ENCODE measurements at places on chromosomes 7 and 10.

- no peak for DNase-seq
Observed at GRCh38 chr7:90836937-90837336, 240.8 kb downstream of the CDK14 start.

GRCh38 chr10:17872191-17873091, 63.3 kb downstream of the MRC1 start:
- no peak for DNase-seq

DNA sequence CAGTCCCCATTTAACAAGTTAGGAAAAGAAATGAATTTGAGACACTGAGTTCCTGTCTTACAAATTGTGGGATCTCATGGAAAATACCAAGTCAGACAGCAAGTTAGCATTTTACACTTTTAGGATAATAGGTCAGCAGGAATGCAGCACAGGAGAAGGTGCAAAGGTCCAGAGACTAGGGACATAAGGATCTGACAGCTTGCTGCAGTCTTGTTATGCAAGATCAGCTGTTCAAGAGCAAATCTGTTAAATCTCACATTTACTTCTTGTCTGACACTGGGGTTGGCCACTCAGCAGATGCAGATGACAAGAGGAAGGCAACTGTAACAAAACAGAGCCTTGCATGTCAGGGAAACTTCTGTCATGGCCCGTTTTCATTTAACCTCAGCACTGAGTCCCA, 239.6 kb downstream of the PHF14 start:
- DNase-seq, result no peak

- DNase-seq, result no peak
Observed at GRCh38 chr7:105020926-105021325, 6.9 kb downstream of the KMT2E start.

- no peak for DNase-seq
Observed at GRCh38 chr10:112799038-112799437, 151.0 kb upstream of the TCF7L2 start.

DNA sequence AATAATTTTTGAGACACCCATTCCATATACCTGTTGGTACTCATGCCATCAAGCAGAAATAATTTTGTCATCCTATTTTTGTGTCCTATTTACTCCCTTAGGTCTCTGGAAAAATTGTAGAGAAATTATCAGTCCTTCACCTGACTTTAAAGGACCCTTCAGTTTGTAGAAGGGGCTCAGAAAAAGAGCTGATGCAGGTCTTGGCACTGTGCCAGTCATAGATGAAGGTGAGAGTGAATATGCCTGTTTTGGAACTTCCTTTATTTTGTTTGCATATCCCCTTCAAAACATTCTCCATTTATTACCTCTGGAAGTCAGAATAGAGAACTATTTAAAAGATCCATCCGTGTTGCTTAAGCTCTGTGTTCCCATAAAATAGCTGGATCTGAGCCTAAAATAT, 321.0 kb upstream of the TPK1 start:
- no peak for DNase-seq

DNA sequence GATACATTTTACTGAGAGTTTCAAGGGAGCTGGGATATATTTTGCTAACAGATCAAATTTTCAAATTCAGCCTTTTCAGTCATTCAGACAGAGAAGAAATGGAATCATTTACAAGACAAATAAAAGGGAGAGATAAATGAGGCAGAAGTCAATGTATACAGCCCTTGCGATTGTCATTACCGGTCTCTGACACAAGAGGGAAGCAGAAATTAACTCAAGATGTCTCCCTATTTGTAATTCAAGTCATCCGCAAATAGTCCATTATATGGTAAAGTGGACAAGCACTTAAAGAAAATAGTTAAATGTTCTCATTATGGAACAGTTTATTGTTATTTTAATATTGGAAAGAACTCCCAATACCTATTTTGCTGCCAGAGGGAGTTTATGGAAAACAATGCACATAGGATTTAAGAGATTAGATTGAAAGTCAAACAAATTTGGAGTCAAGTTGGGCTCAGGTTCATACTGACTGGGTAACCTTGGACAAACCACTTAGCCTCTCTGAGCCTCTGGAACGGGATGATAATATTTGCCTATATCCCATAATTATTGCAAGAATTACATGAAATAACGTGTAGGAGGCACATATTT, 89.3 kb upstream of the PRKCQ start:
- no peak for DNase-seq

- no peak for DNase-seq
Observed at GRCh38 chr7:137933270-137934017, 68.4 kb downstream of the CREB3L2 start.

DNA sequence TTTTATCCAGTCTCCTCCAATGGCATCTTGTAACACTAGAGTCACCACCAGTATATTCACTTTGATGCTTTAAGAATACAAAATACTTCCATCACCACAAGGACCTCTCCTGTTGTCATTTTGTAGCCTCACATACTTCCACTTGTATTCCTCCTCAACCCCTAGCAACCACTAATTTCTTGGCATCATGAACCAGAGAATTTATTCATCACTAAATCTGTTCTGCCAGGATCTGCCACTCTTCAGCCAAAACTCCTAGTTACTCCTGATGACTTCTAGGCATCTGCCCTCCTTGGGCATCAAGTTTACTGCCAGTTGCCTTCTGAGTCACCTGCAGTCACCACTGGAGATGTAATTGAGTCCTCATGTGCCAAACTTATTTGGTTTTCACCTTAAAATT, 906.8 kb downstream of the CNTNAP2 start:
- DNase-seq, result no peak

- no peak for DNase-seq
Observed at GRCh38 chr7:98213888-98214810, 2.9 kb downstream of the BHLHA15 start.

DNA sequence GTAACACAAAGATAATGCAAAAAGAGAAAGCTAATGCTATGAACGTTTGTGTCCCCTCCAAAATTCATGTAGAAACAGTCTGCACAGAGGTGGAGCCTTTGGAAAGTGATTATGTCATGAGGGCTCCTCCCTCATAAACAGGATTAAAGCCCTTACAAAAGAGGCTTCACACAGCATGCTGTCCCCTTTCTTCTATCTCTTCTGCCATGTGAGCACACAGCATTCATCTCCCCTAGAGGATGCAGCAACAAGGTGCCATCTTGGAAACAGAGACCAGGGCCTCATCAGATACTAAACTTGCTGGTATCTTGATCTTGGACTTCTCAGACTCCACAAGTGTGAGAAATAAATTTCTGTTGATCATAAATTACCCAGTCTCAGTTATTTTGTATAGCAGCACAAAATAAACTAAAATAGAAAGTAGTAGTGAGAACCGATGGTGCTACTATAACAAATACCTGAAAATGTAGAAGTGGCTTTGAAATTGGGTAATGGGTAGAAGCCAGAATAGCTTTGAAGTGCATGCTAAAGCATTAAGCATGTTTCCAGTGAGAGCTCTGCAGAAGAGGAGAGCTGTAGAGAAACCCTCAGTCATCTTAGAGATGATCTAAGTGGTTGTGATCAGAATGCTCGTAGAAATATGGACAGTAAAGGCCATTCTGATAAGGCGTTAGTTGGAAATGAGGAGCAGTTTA, 108.7 kb downstream of the DNAJC1 start:
- DNase-seq, result no peak

DNA sequence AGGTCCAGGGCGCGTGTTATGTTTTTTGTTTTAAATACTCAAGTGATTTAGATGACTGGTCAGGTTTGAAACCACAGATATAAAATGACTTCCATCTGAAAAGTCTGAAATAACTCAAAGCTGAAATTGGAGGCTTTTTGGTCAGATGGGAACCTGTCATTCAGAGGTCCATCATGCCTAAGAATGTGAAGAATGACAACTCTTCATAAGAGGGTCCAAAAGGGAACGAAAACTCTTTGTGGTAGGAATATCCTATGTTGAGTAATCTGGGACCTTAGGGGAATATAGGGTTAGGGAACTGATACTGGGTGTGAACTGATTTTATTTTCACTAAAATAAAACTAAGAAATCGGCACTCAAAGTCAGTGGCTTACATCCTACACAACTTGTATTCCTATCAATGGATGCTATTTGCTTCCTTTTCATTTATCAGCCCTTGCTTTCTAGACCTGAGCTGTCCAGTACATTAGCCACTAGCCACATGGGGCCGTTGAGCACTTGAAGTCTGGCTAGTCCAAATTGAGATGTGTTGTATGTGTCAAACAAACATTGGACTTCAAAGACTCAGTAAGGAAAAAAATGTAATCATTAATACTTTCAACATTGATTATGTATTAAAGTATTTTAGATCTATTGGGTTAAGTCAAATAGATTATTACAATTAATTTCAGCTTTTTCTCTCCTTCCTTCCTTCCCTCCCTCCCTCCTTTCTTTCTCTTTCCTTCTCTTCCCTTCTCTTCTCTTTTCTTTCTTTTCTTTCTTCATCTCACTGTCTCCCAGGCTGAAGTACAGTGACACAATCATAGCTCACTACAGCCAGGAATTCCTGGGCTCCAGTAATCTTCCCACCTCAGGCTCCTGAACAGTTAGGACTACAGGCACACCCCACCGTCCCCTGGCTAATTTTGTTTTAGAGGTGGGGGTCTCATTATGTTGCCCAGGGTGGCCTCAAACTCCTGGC, 56.5 kb upstream of the KDM7A start:
- no peak for DNase-seq

- no peak for DNase-seq
Observed at GRCh38 chr7:27515933-27516332, 146.8 kb downstream of the HIBADH start.

- DNase-seq, result no peak
Observed at GRCh38 chr7:78212476-78213060, 414.0 kb downstream of the PHTF2 start.

DNA sequence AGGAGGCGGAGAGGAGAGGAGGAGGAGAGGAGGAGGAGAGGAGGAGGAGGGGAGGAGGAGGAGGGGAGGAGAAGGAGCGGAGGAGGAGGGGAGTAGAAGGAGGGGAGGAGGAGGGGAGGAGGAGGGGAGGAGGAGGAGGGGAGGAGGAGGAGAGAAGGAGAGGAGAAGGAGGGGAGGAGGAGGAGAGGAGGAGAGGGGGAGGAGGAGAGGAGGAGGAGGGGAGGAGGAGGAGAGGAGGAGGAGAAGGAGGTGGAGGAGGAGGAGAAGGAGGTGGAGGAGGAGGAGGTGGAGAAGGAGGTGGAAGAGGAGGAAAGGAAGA, 15.5 kb upstream of the CRCP start:
- DNase-seq, result no peak

- DNase-seq, result no peak
Observed at GRCh38 chr10:109957092-109957797, 33.9 kb upstream of the XPNPEP1 start.

DNA sequence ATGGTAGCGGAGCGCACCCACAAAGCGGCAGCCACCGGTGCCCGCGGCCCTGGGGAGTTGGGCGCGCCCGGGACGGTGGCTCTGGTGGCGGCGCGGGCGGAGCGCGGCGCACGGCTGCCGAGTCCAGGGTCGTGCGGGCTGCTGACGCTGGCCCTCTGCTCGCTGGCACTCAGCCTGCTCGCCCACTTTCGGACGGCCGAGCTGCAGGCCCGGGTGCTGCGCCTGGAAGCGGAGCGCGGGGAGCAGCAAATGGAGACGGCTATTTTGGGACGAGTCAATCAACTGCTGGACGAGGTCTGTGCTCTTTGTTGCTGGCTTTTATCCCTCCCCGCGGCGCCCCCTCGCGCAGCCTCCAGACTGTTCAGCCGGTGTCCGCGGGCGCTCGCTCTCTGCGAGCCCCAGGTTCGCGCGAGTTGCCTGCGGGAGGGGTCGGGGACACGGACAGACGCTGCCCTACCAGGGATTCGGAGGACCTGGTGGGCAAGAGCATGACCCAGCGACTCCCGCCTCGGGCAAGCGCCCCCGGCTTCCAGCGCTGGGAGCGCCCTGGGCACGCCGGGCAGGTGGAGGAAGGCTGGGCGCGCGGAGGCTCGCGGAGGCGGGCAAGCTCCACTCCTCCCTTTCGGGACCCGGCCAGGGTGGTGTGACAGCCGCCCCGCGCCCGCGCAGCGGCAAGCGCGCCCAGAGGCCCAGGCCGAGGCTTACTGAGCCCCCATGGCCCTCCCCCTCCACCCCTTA, 887 bp downstream of the COL13A1 start:
- DNase-seq, result no peak

GRCh38 chr10:71079761-71080380, 132.5 kb upstream of the UNC5B start:
- no peak for DNase-seq

- DNase-seq, result no peak
Observed at GRCh38 chr7:129767120-129768015, 155.8 kb downstream of the NRF1 start.

GRCh38 chr7:94054130-94054529, 50.0 kb upstream of the BET1 start:
- DNase-seq, result no peak

GRCh38 chr7:140045697-140046096, 17.1 kb downstream of the PARP12 start:
- DNase-seq, result no peak

- DNase-seq, result peak; percentile 81
Observed at GRCh38 chr7:2519119-2519930, at the start of gene LFNG. Gene LFNG (plus strand): TSS chr7:2519774. CDS start chr7:2519862, 88 bp downstream.

DNA sequence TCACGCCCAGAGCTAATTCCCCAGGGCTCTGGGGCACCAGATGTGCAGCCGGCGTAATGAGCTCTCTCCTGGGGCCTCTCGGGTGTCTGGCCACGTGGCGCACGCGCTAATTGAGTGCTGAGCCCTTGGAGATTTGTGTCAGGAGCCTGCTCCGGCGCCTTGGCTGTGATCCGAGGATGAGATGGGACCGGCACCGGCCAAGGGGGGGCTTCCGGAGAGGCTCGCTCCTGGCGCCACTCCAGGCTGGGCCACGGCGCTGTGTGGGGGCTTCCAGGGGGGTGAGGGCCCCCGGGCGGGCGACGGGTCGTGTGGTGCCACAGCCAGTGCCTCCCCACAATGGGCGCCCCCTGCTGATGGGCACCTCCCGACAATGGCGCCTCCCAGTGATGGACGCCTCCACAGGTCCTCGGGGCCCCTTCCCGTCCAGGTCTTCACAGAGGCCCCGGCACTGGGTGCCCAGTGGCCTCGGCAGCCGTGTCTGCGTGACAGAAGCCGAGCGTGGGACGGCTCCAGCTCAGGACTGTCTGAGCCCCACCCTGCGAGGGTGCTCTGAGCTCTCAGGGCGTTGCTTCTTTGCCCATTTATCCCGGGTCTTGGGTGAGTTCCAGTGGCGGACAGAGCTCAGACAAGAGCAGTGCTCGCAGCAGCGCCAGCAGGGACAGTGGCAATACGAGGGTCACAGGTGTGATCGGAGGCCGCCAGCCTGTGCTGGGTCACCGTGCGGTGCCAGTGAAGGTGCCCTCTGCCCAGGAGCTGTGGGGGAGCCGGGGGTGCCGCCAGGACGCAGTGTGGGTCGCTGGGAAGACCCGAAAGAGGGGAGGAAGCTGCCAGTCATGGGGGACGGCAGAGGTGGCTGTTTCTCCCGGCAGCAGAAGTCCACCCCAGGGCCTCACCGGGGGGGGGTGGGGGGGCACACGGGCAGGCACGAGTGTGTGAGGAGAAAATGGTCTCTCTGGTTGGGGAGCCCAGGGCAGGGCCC, 8.2 kb upstream of the NKX6-2 start:
- DNase-seq, result no peak

- no peak for DNase-seq
Observed at GRCh38 chr7:13992596-13992964, 3.1 kb upstream of the ETV1 start.

- DNase-seq, result no peak
Observed at GRCh38 chr7:31873816-31874597, 187.0 kb downstream of the PPP1R17 start.
